Activated CD8-positive, alpha-beta memory T cell treated with anti-CD3 and anti-CD28 coated beads, Interleukin-2, amount 50 U/mL, for 48 hours (primary cell): ENCODE measurements at places on chromosomes 11 and 22.
A peak's percentile ranks its signal among the peaks of the same experiment; 100 is the strongest.

DNA sequence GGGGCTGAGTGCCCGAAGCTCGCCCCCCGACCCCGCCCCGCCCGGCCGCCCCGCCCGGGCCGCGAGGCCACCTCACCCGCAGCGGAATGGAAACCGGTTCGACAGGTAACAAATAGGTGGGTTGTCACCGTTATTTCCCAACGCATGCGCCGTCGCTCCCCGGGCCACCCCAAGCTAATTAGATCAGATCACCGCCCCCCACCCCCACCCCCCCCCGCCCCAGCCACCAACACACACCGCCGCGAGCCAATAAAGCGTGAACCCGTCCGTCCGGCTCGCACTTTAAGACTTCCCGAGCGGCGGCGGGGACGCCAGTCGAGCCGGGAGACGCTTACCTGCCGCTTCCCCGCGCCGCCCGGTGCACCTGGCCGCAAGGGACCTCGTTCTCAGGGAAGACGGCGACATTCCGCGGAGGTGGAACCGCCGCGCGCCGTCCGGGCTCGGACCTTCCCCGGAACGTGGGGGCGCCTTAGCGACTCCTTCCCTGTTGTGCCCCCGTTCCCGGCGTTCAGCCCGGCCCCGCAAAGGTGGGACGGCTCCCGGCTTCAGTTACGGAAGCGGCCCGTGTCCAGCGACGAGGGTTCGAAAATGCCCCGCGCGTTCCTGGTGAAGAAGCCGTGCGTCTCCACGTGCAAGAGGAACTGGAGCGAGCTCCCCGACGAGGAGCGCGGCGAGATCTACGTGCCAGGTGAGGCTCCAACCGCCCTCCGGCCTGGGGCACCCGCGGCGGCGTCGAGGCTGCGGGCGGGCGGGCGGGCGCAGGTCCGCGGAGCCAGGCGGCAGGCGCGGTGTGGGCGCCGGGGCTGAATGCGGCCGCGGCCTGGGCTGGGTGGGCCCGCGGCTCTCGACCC is at the start of gene OVOL1:
OVOL1 (plus strand) TSS at position 278 of the 851 bp plus-strand sequence; CDS start at position 589, 311 bp downstream.
- DNase-seq: peak; percentile 56

DNA sequence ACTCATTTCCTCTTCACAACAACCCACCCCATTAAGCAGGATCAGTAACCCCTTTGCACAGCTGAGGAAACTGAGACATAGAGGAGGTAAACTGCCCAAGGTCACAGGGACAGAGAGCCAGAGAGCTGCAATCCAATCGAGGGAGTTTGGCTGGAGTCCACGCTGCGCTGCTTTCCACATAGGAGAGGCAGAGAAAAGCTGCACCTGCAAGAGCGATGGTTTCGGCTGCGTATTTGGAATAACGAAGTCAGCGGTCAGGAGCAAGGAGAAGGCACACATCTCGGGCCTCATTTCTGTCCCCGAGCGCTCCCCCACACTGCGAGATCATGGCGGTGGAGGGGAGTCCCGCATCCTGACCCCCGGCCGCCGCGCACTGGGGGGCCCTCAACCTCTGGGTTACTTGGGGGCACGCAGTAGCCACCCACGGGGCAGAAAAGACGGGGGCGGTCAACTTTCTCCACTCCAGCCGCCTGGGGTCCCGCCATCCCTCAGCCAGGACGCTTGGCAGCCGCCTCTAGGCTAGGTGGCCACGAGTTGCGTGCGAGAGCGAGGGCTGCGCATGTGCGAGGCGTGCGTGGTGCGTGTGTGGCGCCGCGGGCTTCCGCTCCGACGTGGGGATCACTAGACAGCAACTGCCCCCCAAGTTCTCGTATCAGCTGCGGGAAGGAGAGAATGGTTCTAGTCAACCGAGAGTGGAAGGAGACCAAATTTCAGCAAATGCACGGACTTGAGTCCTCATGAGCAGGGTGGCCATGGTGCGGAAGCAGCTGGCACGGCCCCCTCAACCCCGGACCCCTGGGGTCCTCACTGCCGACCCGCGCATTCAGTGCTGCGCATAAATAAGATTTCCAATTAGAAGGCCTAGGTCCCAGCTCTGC is 42.3 kb upstream of the CLDN5 start:
- no peak for DNase-seq

DNA sequence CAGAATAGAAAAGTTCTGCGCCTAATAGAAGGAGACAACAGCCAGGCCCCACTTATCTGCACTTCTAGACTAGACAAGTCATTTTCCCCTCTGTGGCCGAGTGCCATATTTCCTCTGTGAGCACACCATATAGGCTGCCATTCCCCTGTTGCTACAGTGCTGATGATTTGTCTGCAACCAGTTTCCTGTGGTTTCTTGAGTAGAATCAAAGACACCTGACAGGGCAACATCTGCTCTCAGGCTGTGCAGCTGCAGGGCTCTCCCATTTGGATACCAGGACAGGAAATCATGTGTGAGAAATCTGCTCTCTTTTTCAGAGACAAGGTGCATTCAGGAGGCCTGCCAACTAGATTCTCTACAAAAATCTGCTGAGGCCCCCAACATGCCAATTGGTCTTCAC is 879.3 kb downstream of the DLG2 start:
- DNase-seq: no peak

- DNase-seq: no peak
Measured at GRCh38 chr11:118703563-118704106, 24.2 kb upstream of the TREH start.

DNA sequence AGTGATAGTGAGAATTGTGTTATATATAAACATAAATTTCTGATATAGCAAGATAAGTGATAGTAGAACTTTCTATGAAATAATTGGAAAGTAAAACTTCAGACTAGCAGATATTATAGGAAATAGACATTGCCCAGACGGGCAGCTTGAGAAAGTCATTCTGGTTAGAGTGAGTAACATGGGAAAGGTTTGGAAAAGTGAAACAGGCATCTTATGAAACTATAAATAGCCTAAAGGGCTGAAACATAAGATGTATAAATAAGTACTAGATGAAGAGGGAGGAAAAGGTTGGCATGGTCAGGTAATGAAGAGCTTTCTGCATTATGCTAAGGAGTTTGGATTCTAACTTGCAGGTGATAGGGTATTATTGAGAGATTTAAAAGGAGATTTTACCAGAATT is 101.3 kb downstream of the DYNC2H1 start:
- DNase-seq: no peak

DNA sequence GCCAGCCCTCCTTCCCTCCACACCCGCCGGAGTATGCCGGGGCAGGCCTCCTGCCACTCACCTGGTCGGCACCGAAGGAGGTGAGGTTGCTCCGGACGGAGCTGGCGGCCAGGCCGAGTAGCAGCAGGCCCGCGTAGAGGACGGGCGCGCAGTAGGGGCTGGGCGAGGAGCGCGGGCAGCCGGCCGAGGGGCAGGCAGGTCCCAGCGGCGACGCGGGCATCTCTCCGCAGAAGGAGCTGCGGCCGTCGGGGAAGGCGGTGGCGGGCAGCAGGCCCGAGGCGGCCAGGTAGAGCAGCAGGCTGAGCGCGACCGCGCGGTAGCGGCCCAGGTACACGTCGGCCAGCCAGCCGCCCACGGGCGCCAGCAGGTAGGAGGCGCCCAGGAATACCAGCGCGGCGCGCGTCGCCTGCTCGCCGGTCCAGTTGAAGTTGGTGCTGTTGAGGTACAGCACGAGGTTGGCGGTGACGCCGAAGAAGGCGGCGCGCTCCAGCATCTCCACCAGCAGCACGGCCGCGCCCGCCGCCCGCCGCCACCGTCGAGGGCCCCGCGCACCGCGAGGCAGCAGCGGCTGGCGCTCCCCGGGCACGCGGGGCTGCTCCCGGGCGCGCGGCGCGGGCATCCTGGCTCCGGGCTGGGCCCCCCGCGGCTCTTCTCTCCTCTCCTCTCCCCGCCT is 907 bp downstream of the SLC15A3 start:
- peak; percentile 71 for DNase-seq

GRCh38 chr11:34521265-34521664 is 7.7 kb upstream of the ELF5 start:
- DNase-seq: no peak

GRCh38 chr11:29318134-29318845 is 698.5 kb downstream of the KCNA4 start:
- DNase-seq: no peak

GRCh38 chr11:104692751-104693150 is 205.5 kb downstream of the CASP12 start:
- no peak for DNase-seq

DNA sequence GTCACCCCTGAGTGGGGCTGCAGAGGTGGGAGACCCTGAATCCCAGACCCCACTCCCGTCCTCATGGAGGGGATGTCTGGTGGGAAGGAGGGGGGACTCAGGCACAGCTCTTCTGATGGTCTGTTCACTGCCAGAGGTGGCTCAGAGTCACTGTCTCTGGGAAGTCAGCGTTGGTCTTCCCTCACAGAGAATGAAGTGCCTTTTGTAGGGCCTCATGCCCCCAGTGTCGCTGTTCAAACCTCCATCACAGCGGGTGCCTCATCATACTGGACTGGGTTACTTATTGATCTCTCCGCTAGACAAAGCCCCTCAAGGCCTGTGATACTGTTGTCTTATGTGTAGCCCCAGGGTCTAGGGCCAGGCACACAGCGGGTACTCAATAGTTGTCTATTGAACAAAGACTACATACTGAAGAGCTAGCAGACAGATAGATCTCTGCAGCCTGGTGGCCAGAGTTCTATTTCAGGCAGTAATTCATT is 41.3 kb downstream of the CD6 start:
- no peak for DNase-seq

DNA sequence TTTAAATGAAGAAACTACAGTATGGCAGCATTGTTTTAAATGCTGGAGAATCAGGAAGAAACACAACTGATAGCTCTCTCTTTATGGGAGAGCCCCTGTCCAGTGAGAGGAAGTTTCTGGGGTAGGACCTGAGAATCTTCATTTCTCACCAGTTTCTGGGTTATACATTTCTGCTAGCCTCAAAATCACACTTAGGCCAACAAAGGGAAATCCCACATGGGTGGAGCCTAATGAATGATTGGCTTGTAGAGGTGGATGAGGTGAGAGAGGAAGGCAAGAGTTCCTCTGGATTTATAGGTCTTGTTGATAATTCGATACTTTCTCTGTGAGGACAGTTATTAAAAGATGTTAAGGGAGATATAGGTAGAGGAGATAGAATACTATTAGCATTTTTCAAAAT is 1397.3 kb upstream of the TENM4 start:
- no peak for DNase-seq

DNA sequence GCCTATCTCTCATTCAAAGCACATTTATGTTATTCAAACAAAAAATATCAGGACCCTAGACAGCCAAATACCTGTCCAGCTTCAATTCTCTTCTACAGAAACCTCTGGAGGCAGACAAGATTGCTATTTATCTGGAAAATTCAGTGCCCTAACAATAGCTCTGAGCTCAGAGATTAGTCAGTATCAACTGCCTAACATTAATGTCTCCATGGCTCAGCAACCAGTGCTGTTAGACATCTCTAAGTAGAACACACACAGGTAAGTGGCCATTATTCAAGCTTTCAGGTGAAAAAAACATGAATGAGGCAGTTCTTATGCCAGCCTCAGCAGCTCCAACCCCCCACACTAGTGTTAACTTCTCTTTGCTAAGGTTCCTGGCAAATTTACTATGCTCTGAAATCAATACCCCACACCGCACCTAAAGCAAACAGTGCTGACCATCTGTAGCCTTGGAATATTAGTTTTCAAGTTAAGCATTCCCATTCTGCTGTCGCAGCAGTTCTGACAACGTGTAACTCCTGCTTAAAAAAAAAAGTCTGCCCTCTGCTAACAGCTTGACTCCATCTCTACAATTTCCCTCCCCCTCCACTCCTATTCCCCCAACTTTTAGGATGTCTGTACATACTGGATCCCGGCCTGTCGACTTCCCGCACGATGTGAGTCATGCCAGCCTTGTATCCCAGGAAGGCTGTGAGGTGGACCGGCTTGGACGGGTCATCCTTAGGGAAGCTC is 1.5 kb downstream of the RPL3 start:
- DNase-seq: no peak
